A673 (cell line): ENCODE measurements at places on chromosomes 2 and 18. TPM values are rescaled to one million over a fixed set of nuclear protein-coding genes. Genes with fewer than 3 reads are reported as not detected.

The HOXD9 gene
- 63.0 and 64.9 TPM in 2 replicates for total RNA-seq

The ALPG gene
- total RNA-seq = not detected in 2 replicates

The ATP8B1 gene
- total RNA-seq = 35.6 and 39.3 TPM in 2 replicates

The CPO gene
- not detected in 2 replicates for total RNA-seq

The CTIF gene
- total RNA-seq = 23.5 and 29.8 TPM in 2 replicates

The LRP1B gene
- 9.9 and 11.0 TPM in 2 replicates for total RNA-seq

The EVX2 gene
- 0.41 and 0.70 TPM in 2 replicates for total RNA-seq

The ANO7 gene
- 0.45 and 0.96 TPM in 2 replicates for total RNA-seq
